ENCODE measurements at places on chromosomes 3 and 15. TPM values are rescaled to one million over a fixed set of nuclear protein-coding genes. Genes with fewer than 3 reads are reported as not detected.

- no peak for DNase-seq
These were observed 101.2 kb downstream of the CORO2B start for GRCh38 chr15:68679961-68680371.

BLOC1S6 gene
- 10.9 TPM for polyA plus RNA-seq

GRK7 gene
- polyA plus RNA-seq, result not detected

DNA sequence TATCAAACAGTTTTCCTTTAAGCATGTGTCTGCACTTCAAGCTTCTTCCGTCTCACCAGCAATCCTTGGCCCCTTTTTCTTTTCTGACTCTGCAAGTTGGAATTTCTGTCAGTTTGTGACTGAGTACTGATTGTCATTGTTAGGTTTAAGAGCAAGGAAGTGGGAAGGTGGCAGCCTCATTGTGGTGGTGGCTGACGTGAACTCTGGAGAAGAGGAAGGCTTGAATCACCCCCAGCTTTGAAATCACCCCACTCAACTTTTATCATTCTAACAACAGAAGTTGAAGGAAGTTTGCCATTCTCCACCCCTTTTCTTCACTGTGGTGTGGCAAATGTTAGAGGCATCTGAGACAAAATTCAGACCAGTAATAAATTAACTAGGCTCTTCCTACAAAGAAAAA, 231.6 kb upstream of the AGTR1 start:
- DNase-seq, result no peak

DAZL gene
- not detected for polyA plus RNA-seq

- DNase-seq, result no peak
These were observed 32.2 kb downstream of the KAT2B start for GRCh38 chr3:20072422-20072821.

- peak; percentile 35 for DNase-seq
These were observed at the start of gene CCDC39 for GRCh38 chr3:180679178-180680096. TSS of gene CCDC39 (minus strand) at chr3:180679489. CDS start at chr3:180679380, 109 bp downstream.

UBAP1L gene
- polyA plus RNA-seq, result 0.55 TPM

GRCh38 chr15:66573719-66574595, 8.2 kb upstream of the LCTL start:
- no peak for DNase-seq

CYP1A2 gene
- 0.09 TPM for polyA plus RNA-seq

GRCh38 chr15:40328751-40329150, 5.3 kb downstream of the INAFM2 start:
- DNase-seq, result no peak

- no peak for DNase-seq
These were observed 611.7 kb downstream of the VGLL3 start for GRCh38 chr3:86379280-86379679.
